ENCODE measurements at places on chromosomes 1 and 21. TPM values are rescaled to one million over a fixed set of nuclear protein-coding genes. Genes with fewer than 3 reads are reported as not detected.

Gene SPATA1
- 0.78 TPM for total RNA-seq

Gene LCE1F
- not detected for total RNA-seq

DNA sequence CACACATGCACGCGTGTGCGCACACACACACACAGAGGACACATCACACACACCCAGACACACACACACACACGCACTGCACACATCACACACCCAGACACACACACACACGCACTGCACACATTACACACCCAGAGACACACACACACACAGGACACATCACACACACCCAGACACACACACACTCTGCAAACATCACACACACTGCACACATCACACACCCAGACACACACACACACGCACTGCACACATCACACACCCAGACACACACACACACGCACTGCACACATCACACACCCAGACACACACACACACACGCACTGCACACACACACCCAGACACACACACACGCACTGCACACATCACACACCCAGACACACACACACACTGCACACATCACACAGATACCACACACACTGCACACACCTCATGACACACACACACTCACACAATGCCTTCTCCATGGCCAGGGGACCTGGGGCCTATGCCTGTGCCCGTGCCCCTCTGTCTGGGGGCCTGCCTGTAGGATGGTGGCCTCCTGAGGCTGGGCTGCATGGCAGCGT, 24.4 kb downstream of the CRYAA start:
- peaks cover 37% of the 10 kb centered on the region for H3K4me1 ChIP-seq
- H3K27ac ChIP-seq: no peak overlapping the region
- no peak for DNase-seq
- no peak overlapping the region for H3K4me3 ChIP-seq
- peaks cover 14% of the 10 kb centered on the region for H3K27me3 ChIP-seq
- no peaks in the 10 kb centered on the region for H3K36me3 ChIP-seq

DNA sequence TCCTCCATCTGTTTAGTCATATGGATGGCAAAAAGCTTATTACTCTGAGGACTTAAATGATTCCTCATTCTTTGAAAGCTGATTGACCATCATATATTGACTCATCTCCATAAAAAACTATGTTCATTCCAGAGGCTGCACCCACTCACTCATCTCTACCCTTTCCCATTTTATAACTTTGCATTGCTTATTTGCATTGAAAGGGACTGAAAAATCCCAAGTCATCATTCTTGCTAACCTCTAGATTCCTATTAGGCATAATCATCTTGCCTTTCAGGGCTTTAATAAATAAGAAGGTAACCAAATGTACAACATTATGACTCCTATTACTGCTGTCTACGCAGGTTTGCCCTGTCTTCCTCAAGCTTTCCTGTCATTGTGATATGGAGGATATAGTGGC, 1180.3 kb upstream of the B3GALT2 start:
- H3K27ac ChIP-seq: no peak overlapping the region
- no peaks in the 10 kb centered on the region for H3K36me3 ChIP-seq
- no peak for DNase-seq
- no peak overlapping the region for H3K4me3 ChIP-seq

DNA sequence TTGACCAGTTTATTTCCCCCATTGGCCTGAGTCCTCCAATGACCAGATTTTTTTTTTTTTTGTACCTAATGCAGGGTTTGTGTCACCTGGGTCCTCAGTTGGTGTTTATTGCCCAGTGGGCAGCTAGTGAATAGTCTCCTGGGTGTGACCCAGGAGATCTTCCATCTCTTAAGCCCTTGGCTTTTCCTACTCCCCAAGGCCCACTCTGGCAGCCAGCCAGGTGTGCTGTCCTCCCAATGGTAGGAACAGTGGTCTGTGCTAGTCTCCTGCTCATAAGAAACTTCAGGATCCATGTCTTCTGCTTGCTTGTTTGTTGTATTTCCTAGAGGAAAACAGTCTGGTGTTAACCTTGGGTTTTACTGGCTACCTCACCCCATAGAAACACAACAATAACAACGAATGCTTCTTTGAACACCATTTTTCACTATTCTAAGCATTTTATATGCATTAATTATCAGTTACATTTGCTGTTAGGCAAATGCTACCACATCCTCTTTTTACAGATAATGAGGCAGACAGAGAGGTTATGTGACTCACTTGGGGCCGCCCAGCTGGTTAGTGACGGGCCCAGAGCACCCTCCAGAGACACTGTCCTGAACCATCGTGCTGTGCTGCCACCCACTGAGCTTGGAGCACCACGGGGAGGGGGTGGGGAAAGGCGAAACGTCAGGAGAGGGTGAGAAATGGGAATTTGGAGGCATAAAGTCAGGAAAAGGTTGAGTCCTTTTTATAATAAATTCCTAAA, 107.5 kb downstream of the HIVEP3 start:
- no peak for DNase-seq
- H3K27me3 ChIP-seq: no peaks in the 10 kb centered on the region
- no peak overlapping the region for H3K4me3 ChIP-seq

DNA sequence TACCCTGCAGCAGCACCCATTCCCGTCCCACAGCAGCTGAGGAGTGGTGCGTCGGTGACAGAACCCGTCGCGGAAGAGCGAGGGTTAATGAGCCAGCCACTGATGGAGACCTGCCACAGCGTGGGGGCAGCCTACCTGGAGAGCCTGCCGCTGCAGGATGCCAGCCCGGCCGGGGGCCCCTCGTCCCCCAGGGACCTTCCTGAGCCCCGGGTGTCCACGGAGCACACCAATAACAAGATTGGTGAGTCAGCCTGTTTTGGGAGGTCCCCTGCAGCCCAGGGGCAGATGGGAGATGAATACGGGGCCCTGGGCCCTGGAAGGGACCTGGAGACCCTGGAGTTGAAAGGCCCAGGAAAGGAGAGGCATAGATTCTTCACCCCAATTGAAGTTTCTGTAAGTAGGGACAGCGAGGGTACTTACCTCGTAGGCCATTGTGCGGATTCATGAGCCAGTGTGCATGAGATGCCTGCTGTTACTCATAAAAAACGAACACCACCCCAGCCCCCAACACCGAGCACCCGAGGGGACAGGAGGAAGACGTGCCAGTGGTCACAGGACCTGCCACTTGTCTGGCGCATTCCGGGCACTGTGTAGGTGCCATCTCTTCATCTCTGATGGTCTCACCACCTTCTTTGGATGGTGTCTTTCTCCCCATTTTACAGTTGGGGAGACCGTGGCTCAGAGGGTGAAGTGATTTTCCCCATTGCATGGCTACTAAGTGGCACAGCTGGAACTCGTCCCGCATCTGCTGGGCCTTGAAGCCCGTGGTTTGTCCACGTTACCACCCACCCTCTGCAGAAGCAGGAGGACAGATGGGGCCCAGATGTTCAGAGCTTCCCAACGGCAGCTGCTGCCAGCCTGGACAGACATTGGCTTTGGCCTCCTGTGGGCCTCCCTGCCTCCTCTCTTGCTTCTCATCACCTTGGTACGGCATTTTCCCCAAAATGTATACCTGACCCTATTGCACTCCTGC, 28.3 kb upstream of the TNFRSF1B start:
- H3K4me3 ChIP-seq: no peak overlapping the region
- no peak for DNase-seq
- H3K4me1 ChIP-seq: peaks cover 46% of the 10 kb centered on the region
- no peak overlapping the region for H3K27ac ChIP-seq
- no peaks in the 10 kb centered on the region for H3K36me3 ChIP-seq
- H3K27me3 ChIP-seq: no peaks in the 10 kb centered on the region

Gene KDF1
- total RNA-seq: 0.26 TPM

Gene KRTAP7-1
- total RNA-seq: not detected

DNA sequence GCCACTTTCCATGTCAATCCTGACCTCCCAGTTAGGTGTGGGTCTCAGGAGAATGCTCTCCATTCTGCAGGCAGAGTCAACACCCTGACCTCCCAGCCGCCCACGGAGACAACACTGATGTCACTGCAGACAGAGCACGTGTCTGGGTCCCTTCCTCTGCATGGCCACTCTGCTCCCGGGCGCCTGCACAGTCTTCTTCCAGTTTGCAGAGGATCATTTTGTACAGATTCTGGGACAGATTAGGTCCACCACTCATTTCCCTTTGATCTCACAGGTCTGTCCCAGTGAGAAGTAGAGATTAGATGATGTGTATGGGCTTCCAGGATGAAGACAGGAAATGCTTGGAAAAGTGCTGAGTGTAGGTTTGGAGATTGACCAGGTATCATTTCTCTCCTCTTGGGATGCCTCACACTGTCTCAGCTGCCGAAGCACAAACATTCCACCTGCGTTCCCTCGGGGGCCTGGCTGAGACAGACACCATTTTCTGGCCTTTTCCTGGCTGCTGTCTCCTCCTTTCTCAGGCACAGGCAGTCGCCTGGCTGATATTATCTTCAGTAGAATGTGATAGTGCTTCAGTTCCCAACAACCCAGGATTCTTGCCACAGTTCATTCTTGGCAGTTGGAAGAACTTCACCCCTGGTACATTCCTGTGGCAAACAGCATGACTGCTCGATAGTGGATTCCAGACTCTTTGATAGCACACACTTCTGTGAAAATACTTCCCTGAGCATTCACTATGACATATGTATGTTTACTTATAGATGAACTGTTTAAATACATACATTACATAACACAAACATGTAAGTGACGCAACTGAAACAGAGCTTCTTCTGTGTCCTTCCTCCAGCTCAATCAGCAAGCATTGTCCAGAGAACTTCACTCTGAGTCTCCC, 7.9 kb downstream of the MYBPHL start:
- H3K27ac ChIP-seq: peak overlapping the region; percentile 54
- H3K4me3 ChIP-seq: no peak overlapping the region
- H3K27me3 ChIP-seq: no peaks in the 10 kb centered on the region
- DNase-seq: peak; percentile 44

Gene TADA1
- 7.5 TPM for total RNA-seq

- H3K4me3 ChIP-seq: no peak overlapping the region
- no peak for DNase-seq
- H3K27me3 ChIP-seq: no peaks in the 10 kb centered on the region
- peaks cover 24% of the 10 kb centered on the region for H3K4me1 ChIP-seq
- peaks cover 11% of the 10 kb centered on the region for H3K36me3 ChIP-seq
Measured at GRCh38 chr1:183812686-183813569, 8.0 kb downstream of the RGL1 start.
